ENCODE measurements at places on chromosomes 12 and 14.

DNA sequence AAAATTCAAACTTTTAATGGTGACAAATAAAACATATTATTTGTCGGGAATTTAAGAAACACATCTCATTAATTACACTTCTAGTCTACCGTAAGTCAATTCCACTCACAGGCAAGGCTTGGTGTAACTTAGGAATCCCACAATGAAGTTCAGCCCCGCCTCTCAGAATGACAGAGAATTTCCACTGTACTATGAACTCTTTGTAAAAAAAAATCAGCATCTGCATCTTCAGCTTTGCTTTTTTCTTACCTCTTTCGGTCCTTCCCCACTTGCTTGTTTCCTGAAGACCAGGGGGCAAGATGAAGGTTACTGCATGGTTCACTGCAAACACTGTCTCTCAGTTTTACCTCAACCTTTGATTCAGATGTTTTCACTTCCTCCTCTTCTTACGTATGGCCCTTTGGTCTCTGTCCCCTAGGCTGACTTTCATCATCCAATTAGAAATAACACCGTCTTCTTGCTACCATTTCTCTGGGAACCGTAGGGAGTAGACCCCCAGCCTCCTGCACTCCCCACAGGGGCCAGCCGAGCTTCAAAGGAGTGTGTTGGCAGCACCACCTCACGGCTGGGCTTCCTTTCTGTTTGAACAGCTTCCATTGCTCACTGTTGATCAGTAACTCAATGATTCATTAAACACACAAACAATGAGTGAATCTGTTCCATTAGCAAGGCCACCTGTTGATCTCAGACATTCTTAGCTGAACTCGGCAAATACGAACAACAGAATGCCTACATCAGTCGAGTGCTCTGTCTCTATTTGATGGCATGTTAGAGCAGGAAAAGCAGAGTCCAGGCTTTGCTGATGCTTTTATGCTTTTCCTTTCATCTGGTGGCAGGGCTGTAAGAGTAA is 343.0 kb downstream of the BMP4 start:
- DNase-seq = no peak

GRCh38 chr12:52182898-52183543 is 8.8 kb downstream of the KRT80 start:
- DNase-seq = no peak

GRCh38 chr14:96078625-96079016 is 39.5 kb downstream of the C14orf132 start:
- DNase-seq = no peak

GRCh38 chr12:120230326-120230973 is 29.5 kb upstream of the RPLP0 start:
- DNase-seq = no peak

DNA sequence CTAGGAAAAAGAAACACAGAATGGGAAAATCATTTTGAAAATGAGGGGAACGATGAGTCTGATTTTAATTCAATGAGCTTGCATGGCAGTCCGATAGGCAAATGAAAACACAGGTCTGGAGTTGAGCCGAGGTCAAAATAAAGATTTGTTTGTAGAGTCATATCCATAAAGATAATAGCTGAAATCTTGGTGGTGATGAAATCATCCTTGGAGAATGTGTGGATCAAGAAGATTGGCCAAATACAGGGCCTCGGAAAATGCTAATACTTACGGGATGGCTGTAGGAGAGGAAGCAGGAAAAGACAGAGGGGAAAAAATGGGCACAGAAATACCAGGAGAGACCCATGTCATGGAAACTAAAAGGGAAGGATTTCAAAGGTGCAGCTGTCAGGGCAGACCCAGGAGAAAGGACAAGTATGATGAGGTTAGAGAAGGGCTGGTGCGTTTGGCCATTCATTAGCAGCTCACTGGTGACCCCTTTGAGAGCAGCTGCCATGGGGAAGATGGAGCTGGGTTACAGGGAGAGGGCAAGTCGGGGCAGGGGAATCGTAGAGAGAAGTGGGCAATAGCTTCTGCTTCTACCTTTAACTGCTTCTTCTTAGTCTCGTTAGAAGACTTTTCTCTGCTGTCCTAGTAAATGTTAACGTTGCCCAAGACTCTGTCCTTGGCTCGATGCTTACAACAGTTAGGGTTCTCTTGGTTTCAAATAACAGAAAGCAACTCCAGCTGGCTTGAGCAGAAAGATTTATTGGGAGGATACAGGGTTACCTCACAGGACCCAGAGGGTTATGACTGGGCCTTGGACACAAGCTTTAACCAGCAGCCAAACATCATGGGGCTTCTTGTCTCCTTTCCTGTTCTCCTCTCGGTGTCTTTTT is 161.8 kb downstream of the EFCAB11 start:
- DNase-seq = no peak

GRCh38 chr12:104858611-104859543 is 99.2 kb downstream of the SLC41A2 start:
- DNase-seq = no peak

GRCh38 chr12:21925296-21925913 is 15.8 kb downstream of the ABCC9 start:
- DNase-seq = no peak

DNA sequence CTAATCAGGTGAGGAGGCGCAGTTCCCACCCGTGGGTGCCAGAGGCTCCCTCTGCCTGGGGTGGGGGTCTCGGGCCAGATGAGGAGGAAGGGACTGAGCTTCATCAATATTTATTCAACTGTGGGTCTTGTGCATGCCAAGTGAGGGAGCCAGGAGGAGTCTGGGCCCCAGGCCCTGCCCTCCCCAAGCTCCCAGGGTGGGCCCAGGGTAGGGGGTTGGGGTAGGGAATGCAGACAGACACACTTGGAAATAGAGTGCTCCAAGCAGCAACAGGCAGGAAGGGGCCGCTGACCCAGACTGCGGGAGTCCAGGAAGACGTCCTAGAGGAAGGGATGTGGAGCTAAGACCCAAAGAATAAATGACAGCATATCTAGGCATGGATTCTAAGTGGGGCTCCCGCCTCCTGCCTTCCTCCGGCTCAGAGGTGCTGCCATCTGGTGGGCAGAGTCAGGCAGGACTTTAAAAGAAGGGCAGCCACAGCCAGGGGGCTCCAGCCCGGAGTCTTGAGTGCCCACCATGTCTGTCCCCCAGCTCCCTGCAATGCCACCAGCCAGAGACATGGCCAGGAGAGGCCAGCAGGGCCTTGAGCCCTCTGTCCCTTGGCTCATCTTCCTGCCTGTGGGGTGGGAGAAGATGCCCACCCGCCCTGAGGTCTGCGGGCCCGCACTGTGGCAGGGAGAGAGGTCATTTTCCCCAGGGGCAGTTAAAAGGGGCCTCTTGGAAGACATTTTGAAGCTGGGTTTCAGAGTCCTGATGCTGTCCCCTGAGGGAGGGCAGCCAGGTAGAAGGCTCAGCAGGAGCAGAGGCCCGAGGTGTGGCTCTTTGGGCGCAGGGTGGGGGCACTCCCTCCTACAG is 70.1 kb downstream of the PHETA1 start:
- peak; percentile 7 for DNase-seq

GRCh38 chr12:53701518-53702264 is 25.6 kb downstream of the CALCOCO1 start:
- peak; percentile 53 for DNase-seq

DNA sequence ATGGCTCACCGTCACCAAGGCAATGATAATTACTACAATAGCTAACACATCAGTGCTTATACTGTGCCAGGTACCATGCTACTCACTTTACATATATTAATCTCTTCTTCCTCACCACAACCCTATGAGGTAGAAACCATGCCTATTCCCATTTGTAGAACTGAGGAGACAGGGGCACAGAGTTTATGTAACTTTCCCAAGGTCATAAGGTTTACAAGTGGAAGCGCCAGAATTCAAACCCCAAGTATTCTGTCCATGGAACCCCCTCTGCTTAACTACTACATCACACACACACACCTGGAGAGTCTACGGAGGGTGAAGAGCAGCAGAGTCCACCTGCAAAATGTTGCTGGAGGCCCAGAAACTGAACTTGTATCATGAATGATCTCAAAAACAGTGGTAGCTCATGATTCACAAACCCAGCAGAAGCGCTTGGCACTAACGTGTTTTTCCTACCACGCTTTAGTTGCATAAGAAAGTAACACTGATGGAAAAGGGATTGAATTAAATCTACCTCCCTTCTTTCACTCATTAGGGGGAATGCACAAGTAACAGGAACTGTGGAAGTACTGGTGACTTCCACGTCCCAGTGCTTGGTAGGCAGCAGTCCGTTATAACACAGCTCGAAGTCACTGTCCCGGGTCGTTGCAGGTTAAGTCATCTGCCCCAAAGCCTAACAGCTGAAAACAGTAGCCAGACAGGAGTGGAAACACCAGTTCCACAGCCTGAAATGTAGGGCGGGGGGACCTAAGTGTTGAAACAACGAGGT is 2.0 kb downstream of the ITPR2 start:
- no peak for DNase-seq

DNA sequence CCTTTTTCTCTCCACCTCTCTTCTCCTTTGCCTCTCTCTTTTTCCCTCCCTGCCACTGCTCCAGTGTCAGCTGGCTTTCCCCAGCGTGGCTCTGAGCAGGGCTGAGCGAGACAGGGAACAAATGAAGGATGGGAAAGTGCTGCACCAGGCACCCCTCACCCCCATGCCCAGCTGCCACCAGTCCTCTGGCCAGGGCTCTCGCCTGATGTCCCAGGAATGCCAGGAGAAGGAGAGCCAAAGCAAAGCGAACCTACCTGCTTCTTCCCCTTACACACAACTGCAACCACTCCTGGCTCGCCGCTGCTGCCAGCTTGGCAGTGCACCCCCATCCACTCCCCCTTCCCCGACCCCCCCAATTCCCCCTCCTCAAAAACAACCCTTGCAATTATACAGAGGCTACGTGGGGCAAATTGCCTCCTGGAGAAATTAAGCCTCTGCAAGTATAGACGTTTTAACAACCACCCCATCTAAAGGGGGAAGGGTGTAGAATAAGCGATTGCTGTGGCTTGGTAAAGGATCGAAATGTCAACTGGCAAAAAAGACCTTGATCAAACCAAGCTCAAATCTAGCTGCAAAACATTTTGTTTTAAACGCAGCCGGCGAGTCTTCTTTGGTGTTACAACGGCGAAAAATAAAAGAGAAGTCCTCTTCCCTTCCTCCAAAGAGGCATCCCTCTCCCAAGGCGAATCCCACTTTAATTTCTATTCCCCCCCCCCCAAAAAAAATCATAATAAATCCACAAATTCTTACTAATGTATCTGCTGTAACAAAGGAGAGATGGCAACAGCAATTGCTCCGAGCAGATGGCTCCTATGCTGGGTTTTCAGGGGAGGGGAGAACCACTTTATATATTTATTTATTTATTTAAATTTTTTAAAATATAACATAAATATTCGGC is 2.9 kb downstream of the BCL11B start:
- DNase-seq = no peak

DNA sequence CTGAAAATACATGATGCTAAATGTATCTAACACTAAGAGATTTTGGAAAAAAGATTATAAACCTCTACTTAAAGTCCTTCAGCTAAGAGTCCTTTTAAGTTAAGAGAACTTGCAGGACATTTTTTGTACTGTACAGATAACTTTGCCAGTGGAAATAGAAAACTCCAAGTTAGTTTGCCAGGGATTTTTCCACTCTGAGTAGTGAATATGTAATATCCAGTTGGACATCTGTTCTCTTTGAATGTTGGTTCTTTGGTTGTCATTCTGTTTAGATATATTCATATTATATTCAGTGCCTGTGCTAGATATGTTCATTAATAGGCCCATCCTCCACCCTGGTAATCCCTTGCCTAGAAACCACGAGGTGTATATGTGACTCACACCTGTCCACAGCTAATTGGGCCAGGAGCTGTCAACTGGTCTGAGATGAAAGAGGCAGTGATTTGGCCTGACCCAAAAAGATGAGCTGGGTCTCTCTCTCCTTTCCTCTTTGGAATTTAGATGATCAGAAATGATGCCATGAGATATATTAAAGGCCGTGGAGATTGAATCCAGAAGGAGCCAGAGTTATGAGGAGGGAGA is 261.0 kb upstream of the LRIG3 start:
- no peak for DNase-seq

DNA sequence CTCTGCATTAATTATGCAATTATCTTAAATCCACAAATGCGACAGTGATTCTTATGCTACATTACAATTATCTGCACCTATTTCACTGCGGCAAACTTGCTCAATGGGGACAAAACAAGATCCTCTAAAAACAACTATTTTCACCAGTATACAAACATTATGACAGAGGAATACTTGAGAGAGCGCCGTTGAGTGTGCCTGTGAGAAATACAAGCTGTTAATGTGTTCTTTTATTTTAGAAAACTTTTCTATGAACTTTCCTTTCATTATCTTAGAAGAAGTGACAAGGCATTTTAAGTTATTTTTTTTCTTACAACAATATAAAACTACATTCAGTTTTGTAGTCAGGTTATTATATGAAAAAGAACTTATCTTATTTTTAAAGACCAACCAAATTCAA is 1247.0 kb downstream of the FSCB start:
- DNase-seq = no peak

- no peak for DNase-seq
Measured at GRCh38 chr14:104799244-104800014, 1.5 kb upstream of the ZBTB42 start.

DNA sequence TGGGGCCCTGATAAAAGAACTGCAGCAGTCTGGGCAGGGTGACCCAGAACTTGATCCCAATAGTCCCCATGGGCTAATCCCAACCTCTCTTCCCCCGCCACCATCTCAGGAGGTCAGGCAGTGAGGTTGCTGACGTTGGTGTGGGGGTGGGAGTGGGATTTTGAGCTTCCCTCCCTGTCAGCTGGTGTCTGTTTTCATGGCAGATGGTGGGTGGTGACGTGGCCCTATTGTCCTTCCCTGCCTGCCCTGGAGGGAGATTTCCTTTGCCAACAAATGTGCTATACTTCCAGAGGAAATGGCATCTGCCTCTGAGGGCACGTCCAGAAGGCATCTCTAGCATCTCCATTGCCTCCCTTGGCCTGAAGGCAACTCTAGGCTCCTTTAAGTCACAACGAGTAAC is 37.7 kb downstream of the NEUROD4 start:
- no peak for DNase-seq

- DNase-seq = no peak
Measured at GRCh38 chr14:66072190-66073084, 413.7 kb upstream of the CCDC196 start.

DNA sequence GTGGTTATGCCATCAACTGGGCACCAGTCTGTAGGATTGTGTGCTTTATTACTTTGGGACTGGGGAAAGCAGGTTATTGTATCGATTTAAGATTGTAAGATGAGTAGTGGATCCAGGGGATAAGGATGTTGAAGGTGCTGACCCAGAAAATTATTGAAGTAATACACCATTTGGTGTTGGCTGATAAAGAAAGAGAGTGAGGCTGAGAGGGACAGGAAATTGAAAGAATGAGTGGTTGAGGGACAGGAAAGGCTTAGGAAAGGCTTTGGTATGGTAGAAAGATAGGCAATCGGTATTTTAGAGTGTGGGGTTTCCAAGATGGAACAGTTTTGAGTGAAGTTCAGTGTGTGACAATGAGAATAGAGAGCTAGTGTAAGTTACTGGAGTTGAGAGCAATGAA is 12.3 kb downstream of the PPHLN1 start:
- no peak for DNase-seq

DNA sequence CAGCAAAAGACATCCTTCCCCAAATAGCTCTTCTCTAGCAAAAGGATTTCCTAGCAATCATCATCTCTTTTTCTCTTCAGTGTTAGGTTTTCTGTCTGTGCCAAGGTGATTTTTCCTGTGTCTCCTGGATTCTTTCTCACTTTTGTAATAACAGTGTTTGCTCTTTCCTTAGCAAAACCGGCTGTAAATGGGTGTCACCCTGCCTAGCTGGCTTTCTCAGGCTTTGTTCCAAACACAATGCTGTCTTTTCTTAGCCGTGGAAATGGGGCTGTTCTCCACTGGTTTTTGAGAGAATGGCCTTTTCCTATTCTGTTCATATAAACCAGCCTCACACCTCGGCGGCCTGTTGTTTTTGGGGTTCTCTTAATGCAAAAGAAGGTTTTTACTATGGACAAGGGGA is 21.9 kb downstream of the JDP2 start:
- DNase-seq = no peak
